ENCODE measurements at places on chromosomes 4 and X. TPM values are rescaled to one million over a fixed set of nuclear protein-coding genes. Genes with fewer than 3 reads are reported as not detected.
A peak's percentile ranks its signal among the peaks of the same experiment; 100 is the strongest.

DNA sequence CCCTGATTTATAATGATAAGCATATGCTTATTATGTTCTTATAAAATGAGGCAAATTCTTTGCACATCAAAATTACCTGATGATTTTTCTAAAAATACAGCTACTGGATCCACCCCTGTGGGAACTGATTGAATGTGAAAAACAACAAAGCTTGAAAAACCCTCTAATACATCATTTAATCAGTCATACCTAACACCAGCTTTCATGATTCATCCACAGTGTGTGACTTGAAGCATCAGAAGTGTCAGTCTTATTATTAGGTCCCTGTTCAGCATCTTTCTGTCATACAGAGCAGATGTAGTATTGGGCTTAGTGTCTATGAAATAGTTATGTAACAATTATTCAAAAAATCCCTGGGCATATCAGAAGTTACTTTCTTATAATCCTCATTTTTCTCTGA is 671.3 kb upstream of the GALNT7 start:
- DNase-seq = no peak

DNA sequence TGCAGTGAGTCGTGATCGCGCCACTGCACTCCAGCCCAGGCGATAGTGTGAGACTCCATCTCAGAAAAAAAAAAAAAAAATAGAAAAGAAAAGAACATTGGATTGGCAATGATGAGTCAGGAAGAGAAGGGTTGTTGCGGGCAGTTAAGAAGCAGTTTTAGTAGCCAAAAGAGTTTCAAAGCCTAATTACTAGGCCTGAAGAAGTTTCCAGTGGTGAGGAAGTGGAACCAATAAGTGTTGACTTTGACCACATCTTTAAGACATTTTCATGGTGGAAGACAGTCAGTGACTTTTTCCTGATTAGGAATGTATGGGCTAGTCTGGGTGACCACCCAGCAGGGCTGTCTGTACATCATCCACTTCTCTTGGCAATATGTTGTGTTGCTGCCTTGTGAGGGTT is 442.3 kb downstream of the AFF2 start:
- no peak for DNase-seq

GRCh38 chrX:27008486-27008885 is 454.7 kb downstream of the PPP4R3C start:
- DNase-seq = peak; percentile 76

CYLC1 gene
- total RNA-seq = not detected

DNA sequence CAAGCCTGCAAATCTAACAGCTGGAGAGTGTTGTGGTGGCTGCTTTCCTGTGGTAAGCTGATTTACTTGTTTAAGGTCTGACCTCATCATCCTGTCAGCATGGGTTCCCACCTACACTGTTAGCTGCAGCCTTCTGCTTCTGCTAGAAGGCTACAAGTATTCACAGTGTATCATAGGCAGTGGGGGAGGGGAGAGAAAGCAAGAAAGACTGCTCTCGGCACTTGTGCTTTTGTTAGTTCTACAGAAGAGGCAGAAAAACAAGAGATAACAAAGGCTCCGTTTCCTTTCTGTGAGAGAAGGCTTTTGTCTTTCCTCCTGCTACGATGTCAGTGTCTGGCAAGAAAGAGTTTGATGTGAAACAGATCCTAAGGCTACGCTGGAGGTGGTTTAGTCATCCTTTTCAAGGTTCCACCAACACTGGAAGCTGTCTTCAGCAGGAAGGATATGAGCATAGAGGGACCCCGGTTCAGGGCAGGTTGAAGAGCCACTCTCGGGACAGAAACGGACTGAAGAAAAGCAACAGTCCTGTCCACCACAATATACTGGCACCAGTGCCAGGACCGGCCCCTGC is at the start of gene KLHL4:
Gene KLHL4 (plus strand): TSS at position 232 of the 571 bp plus-strand sequence. CDS start 92 bp downstream, at position 324.
- DNase-seq = no peak

ATOH1 gene
- total RNA-seq = not detected

GRCh38 chrX:114152130-114152529 is 431.8 kb upstream of the HTR2C start:
- DNase-seq = peak; percentile 41

DNA sequence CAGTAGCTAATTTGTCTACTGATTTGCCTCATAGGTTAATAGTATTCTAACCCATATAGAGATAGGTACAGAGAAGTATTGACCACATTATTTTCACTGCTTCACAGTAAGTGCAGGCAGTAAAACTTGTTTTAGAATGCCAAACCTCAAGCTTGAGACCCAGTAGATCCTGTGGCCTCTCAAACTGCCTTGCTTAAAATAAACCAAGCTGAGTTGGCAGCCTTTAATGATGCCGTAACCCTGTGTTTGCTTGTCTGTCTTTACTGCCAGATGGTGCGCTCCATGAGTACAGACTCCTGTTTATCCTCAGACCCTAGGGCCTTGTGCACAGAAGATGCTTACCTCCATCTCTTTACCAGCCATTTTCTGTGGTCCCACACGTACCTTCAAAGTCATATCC is 50.8 kb downstream of the ANXA3 start:
- no peak for DNase-seq

ASB12 gene
- total RNA-seq = 0.41 TPM

UNC5C gene
- total RNA-seq = not detected

UGT2B10 gene
- not detected for total RNA-seq

DNA sequence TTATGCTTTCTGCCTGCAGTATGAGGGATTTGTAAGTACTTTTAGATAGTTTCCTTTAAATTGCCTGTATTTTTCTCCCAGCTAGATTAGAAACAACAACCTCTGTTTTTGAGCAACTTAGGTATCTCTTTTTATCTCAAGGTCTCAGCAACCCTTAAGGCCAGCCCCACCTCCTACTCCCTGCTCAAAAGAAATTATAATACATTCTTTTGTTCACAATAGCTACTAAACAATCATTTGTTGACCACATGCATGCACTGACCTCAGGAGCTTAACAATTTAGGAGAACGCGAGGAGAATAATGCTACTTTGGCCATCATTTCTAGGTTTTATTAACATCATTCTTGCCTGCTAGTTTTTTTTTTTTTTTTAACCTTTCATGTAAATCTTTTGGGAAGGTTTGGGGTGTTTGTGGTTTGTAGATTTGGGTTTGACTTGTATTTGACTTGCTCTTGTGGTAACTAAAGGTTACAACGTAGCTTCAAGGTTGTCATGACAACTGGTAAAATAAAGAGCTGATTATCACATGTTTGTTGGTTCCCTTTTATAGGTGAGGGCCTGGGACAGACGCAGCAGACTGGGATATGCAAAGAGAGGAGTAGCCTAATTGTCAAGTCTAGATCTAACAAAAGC is 145.4 kb upstream of the PLAC1 start:
- peak; percentile 46 for DNase-seq

- no peak for DNase-seq
These were observed 10.3 kb downstream of the GNL3L start for GRCh38 chrX:54540289-54540688.

DNA sequence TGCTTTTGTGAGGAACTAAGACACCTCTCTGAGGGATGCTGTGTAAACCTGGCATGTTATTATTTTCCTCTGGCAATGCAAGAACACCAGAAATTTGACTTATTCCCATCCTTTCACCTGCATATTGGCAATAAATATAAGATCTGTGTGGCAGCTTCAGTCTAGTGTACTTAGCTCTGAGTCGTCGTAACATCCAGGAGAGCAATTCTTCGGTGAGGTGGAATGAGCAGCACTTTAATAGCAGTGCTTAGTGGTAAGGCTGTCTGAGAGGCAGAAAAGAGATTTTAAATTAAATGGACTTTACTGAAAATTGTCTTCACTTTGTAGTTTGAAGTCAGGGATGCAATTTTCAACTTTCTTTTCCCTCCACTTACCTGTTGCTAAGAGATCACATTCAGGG is 344.9 kb downstream of the PCDH7 start:
- DNase-seq = no peak

DNA sequence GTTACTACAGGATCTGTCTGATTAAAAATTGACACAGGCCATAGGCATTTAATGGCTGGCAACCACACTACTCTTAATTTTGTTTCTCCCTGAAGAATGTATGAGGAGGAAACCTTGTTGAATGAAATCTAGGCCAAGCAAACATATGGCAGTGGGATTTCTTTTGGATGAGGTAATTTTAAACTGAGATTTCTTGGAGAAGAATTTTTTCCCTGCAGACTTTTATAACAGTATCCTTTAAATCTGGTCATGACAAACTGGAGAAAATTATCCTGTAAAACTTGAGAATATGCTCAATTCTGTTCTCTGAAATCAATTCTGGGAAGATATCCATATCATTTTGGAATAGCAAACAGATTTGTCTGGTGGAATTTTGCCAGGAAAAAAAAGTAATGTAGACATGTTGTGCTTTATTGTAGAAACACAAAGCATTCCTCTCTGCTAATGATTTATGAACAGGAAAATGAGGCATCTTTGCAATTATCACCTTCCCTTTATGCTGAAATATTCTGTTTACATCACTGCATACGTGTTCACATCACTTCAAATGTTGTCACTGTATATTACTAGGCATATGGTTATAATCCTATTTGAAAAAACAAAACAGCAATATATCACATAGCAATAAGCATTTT is 108.3 kb upstream of the ARSJ start:
- no peak for DNase-seq

- DNase-seq = no peak
These were observed 33.8 kb upstream of the GPR174 start for GRCh38 chrX:79110731-79111130.

DNA sequence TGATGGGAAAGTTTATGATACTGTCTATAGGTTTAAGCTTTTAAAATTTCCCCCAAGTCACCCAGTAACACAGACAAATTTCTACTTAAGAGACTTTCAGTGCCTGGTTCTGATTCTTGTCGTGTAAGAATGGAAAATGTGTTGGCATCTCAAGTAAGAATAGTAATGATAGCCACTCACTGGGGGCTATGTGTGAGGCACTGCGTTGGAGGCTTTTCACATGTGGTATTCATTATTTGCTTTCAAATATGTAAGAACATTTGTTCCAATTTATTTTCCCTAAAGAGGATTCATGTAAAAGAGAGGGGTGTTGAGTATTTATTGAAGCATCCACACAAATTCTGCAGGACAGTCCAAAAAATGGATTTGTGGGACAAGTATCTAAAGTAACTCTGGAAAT is 143.6 kb downstream of the FNIP2 start:
- DNase-seq = no peak

ARMCX4 gene
- total RNA-seq = 0.94 TPM

ITIH6 gene
- not detected for total RNA-seq

DNA sequence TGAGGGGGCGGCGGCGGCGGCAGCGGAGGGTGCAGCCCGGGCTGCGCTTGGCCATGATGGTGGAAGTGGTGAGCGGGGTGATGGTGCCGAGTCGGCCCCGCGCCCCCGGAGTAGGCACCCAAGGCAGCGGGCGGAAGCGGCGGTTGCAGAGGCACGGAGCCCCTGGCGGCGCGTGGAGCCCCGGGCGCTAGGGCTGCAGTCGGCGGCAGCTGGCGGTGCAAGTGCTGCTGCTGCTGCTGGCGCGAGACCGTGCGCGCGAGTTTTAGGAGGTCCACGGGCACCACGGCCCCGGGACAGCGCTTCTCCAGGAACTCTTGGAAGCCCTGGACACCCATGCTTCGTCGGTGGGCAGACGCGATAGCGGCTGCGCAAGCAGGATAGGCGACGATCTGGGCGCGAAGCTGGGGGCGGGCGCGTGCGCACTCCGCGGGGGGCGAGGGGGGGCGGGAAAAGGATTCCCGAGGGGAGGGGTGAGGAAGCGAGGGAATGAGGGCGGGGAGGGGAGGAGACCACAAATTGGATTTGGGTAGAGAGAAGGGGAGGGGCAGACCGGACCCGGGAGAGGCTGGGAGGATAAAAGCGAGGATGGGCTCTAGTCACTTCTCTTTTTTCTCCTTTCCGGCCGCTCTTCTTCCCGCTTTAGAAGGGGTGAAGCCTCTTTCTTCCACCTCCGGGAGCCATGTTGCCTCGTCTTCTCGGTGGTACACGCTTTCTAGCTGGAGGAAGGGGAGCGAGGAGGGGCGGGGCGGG is at the start of gene FAM120C:
Gene FAM120C (minus strand): TSS at position 391 of the 750 bp plus-strand sequence. CDS start 56 bp downstream, at position 335.
- DNase-seq = peak; percentile 89

- DNase-seq = no peak
These were observed 96.4 kb downstream of the ANAPC10 start for GRCh38 chr4:145001635-145002034.

GRIA3 gene
- total RNA-seq = not detected

FAM9B gene
- not detected for total RNA-seq

GRCh38 chr4:132910229-132910748 is 238.8 kb upstream of the PCDH10 start:
- no peak for DNase-seq

S100G gene
- total RNA-seq = not detected

LRRC66 gene
- 0.29 TPM for total RNA-seq

TEX11 gene
- not detected for total RNA-seq

GRCh38 chr4:156193106-156193505 is 239.4 kb upstream of the CTSO start:
- no peak for DNase-seq

UTP3 gene
- 32.4 TPM for total RNA-seq

DNA sequence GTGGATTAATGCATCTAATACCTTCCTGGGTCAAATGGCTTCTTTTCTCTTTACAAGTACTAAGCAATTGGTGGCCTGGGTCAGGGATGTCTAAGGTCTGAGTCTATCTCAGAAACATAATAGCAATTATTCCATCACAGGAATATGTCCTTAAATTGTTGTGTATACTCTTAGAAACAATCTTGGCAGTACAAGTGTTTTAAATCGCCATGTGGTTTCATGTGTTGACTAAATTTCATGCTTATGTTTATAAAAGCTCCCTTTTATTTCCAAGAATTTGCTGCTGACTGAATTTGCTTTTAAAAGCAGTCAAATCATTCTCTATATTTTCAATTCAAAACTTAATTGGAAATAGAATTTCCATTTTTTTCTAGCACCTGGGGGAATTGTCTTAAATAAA is 125.3 kb upstream of the PACRGL start:
- no peak for DNase-seq

ZNF711 gene
- 15.2 TPM for total RNA-seq

DNA sequence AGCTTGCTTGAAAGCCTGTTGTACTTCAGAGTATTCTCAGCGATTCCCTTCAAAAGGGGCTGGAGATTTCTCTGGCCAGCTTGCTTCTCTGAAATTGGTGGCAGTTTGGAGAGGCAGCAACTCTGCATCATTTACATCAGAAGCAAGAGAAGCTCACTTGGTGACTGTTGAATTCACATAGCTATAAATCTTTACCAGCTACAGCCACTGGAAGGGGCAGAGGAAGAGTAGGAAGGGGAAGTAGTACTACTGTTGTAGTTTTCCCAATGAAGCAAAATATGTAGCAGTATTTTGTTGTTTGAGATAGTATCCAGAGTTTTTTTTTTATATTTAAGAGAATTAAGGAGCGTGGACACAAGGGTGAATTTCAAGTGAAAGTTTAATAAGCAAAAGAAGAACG is 2.8 kb downstream of the TENT5D start:
- DNase-seq = no peak

RASGEF1B gene
- 1.2 TPM for total RNA-seq

- no peak for DNase-seq
These were observed 113.2 kb upstream of the RBPJ start for GRCh38 chr4:26207631-26208030.

GRCh38 chr4:139137763-139138162 is 39.3 kb downstream of the ELF2 start:
- no peak for DNase-seq

- no peak for DNase-seq
These were observed 17.5 kb upstream of the RFC1 start for GRCh38 chr4:39383690-39384089.

PAK3 gene
- total RNA-seq = not detected

- no peak for DNase-seq
These were observed 703.5 kb upstream of the GRID2 start for GRCh38 chr4:91600301-91600700.

Data from Karpas-422 (cell line).